ENCODE measurements at places on chromosomes 2 and 18.

- no peak for DNase-seq
Observed at GRCh38 chr2:102053096-102053495, 61.3 kb downstream of the IL1R2 start.

DNA sequence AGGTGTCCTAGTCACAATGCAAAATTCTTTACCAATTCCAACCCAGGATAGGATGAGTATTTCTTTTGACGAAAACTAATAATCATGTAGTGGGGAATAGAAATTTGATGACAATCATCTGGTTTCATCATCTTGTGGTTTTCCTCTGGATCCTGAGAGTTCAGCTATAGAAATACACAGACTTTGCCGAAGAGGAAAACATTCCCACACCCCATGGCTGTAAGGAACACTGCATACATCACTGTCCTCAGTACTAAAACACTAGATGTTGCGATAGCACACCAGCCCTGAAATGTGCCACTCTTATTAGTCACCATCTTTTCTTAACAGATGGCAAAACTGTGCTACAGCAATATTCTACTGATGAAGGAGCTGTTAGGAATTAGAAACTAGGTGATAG is 29.4 kb downstream of the CERKL start:
- no peak for DNase-seq

- DNase-seq, result no peak
Observed at GRCh38 chr2:112483042-112483473, 1.1 kb downstream of the TTL start.

GRCh38 chr2:16655445-16655837 is 10.2 kb downstream of the CYRIA start:
- DNase-seq, result no peak

DNA sequence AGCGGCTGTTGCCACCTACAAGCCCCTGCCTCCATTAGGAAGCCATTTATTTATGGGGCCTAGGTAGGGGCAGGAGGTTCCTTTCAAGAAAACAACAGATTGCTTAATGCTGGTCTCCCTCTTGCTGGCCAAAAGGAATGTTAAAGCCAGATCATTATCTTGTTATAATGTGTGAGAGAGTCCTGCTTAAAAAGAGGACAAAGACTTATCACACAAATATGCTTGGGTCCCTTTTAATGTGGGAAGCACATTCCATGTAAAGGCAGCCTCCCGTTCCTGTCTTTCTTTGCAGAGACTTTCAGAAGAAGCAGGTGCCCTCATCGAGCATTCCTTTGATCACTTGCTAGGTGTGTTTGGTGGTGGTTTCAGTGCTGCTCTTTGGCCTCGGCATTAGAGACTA is 76.4 kb downstream of the AGAP1 start:
- DNase-seq, result no peak

Measured in Peyer's patch (tissue), 4 donors.